Activated gamma-delta T cell treated with anti-CD3 and anti-CD28 coated beads, Interleukin-2, amount 50 U/mL, for 16 hours (primary cell): ENCODE measurements at places on chromosomes 12 and 14.

DNA sequence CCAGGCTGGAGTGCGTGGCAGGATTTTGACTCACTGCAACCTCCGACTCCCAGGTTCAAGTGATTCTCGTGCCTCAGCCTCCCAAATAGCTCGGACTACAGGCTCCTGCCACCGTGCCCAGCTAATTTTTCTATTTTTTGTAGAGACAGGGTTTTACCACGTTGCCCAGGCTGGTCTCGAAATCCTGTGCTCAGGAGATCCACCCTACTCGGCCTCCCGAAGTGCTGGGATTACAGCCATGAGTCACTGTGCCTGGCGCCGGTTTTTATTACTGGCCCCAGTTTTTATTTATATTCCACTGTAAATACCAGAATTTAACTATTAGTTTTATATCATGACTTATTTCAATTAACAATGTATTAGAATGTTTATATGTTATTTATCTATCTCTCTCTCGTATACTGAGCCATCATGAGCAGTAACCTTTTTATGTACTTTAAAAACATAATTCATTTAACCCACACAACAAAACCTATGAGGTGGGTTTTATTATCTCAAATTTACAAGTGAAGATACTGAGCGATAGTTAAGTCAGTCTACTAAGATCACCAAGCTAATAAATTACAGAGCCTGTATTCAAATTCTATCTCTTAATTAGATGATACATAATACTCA, 47.8 kb downstream of the HECTD1 start:
- DNase-seq, result no peak

DNA sequence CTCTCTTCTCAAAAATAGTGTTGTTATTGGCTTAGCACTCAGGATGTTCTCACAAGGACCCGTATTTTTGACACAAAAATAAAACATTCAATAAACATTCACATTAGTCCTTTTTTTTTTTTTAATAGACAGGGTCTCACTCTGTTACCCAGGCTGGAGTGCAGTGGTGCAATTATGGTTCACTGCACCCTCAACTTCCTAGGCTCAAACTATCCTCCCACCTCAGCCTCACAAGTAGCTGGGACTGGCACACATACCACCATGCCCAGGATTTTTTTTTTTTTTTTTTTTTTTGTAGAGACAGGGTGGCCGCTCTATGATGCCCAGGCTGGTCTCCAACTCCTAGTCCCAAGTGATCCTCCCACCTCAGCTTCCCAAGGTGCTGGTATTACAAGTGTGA, 27.0 kb downstream of the PPP1R13B start:
- no peak for DNase-seq

DNA sequence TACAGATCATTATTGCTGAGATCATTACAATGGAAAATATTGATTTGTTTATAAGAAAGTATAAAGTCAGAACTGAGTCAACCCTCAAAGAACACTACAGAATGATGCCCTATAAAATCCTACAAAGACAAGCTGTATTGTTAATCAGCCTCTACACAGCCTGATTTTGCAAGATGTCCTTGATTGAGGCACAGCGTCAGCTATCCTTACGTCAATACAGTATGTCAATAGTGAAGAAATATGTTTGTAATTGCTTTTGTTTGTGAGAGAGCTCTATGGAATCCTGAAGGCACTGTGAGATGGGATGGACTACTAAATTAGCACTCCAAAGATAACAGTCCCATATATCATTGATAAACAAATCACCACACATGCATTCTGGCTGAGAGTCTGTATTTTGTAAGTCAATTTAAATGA, 70.7 kb downstream of the RASSF9 start:
- no peak for DNase-seq

GRCh38 chr14:56494167-56494566, 85.4 kb upstream of the TMEM260 start:
- no peak for DNase-seq

DNA sequence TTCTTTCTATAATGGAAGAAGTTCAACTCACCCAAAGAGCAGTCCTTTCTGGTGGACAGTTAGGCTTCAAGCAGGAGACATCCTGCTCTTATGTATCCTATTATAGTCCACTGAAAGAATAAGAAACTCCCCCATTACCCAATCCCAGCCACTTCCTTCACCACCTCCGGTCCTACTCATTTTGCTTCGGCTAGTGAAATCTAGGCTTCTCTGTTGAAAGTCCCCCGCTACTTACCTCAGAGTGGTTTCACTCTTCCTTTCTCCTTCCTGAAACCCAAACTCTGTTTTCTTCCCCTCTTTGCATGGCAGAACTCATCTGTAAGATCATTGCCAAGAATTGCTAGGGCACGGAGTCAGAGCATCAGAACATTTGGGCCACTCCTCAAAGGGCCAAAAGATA, at the start of gene GPR84:
TSS of gene GPR84 (minus strand) at position 74 of the 400 bp plus-strand sequence. CDS start 635 bp downstream, outside the sequence.
- no peak for DNase-seq

DNA sequence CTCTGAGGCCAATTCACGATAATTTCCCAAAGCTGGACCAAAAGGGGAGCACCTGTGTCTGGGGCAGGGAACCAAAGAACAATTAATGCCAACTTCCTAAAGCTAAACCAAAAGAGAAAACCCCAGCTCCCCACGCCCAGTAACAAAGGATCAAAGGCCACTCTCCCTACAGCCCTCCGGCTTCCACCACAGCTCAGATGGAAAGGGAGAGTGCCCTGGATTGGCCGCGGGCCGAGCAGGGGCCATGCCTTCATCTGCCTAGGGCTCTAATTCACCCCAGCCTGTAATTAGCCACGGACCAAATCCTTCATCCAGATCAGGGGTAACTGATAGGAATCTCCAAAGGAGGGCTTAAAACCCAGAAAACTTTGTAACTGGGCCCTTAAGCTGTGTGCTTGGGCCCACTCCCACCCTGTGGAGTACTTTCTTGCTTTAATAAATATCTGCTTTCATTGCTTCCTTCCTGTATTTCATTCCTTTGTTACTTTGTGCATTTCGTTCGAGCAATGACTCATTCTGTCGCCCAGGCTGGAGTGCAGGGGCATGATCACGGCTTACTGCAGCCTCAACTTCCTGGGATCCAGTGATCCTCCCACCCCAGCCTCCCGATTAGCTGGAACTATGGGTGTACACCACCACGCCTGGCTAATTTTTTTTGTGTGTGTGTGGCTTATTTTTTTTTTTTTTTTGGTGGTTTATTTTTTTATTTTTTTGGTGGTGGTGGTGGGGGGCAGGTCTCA, 65.5 kb upstream of the PPP4R3A start:
- no peak for DNase-seq

DNA sequence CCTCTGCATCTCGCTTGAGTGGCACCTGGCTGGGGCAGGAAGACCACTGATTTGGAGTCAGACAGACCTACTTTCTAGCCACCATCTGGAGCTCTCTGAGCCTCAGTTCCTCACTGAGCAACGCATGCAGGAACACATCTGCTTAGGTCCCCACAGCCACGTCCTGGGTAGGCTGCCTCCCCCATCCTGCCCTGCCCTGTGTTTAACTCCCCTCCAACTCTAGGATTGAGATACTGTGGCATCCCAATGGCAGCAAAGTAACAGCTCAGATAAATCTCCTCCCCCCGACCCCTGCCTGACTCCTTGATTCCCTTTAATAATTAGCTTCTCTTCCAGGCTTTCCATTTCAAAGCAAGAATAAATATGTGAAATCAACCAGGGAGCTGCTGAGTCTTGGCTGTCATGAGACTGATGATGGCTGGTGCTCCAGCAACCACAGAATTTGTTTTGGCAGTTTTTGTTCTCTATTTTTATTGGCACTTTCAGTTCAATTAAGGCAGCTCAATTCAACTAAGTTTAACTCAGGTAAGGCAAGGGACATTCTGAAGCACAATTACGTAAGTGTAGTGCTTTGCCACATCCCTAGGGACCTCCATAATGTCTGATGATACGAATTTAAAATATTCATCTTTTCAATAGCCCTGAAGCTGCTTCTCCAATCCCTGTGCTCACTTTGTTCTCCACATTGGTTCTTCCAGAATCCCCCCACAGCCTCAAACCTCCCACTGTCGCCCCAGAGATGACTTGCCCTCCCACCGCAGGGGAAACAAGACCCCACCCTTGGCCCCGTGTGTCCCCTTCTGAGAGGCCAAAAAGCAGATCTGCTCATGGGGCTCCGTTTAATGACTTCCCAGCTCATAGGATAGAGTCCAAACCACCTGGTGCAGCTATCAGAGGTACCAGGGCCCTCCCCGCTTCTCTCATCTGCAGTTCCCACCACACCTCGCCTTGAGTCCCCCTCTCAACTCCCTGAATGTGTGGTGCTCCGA, 58.2 kb downstream of the ESR2 start:
- DNase-seq, result no peak

- no peak for DNase-seq
Measured at GRCh38 chr12:99267038-99267437, 380.5 kb upstream of the GARIN6 start.

DNA sequence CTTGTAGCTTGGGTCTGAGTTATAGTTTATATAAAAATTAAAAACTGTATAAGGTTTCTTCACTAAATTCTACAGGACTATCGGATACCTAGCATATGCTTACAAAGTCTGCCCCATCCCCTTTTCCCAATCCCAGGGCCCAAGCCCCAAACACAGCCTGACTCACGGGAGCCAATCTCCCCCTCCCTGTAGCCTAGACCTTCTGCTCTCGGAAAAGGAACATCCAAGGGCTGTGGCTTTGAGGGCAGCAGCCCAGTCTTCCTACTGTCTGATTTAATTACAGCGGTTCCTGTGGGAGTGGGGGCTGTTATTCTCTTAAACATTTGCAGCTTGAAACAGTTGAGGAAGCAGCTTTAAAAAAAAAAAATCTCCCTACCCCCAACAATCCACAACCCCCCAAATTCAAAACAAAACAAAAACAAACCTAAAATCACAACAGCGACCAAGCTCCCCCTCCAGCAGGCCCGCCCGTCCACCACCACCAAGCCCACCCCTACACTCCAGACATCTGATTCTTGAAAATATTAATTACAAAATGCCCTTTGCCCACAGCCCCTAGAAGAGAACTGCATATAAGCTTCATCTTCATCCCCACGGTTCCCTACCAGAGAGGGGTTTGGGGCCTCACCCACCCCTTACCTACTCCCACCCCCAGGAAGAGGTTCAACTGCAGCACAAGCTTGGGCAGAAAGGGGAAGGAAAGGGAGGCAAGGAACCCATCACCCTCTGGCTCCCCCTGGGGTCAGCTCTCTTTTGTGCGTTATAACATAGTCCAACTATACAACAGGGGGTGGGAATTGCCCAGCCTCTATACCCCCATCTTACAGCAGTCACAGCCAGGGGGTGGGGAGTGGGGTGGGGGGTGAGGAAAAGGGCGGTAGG, 1.1 kb upstream of the PRKAG1 start:
- no peak for DNase-seq

DNA sequence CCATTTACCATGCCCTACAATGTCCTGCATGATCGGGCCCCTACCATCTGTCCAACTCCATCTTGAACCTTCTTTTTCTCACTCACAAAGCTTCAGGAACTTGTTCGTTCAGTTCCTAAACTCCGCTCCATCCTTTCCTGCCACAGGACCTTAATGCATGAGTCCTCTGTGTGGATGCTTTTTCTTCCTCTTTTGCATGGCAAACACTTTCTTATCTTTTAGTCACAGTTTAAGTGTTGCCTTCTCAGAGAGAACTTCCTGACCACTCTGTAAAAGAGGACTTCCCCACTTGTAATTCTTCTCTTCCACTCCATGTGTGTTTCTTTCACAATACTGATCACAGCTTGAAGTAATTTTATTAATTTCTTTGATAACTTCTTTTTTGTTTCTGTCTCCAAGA, 54.4 kb upstream of the ETV6 start:
- DNase-seq, result no peak

- no peak for DNase-seq
Measured at GRCh38 chr14:95535226-95536021, 574 bp downstream of the GLRX5 start.

GRCh38 chr12:115375186-115375991, 691.4 kb upstream of the TBX3 start:
- DNase-seq, result no peak

DNA sequence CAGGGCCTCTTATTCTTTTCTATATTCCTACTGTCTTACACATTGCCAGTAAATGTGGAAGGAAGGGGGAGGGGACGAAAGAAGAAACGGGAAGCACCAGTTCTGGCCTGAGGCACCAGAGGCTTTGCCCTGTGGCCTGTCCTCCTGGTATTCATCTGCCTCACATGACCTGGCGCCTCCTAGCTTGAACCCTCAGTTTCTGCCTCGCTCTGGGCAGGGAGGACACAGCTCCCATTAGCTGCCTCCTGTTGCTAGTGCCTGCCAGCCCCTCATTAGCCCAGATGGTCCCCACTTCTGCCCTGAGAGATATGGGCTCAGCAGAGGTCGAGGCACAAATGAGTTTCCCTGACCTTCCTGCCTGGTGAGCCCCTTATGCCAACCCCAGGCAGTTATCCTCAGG, 3.0 kb upstream of the PLEKHG6 start:
- DNase-seq, result no peak

DNA sequence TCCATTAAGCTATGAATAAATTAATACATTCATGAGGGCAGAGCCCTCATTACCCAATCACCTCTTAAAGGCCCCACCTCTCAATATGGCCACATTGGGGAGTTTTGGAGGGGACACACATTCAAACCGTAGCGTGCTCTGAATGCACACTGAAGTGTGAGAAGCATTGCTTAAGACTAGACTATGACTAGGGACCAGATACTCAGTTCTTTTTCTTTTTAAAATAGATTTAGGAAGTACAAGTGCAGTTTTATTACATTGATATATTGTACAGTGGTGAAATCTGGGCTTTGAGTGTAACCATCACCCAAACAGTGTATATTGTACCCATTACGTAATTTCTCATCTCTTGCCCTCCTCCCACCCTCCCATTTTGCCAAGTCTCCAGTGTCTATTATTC, 21.0 kb upstream of the JDP2 start:
- DNase-seq, result no peak

DNA sequence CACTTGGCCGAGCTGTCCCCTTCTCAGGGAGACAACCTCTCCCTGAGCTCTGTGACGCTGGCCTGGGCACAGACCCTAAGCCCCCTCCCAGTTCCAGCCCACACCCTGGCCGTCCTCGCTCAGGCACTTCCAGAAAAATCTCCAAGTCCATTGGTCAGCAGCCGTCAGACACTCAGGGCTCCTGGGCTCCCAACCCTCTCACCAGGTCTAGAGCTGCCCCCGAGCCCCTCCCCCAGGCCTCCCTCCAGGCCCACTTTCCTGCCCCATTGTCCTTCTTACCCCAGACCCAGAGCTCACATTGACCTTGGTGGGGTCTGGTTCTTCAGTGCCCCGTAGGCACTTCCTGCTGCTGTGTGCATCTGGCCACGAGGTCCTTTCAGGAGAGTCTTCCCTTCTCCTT, 249.3 kb upstream of the RTL1 start:
- no peak for DNase-seq

DNA sequence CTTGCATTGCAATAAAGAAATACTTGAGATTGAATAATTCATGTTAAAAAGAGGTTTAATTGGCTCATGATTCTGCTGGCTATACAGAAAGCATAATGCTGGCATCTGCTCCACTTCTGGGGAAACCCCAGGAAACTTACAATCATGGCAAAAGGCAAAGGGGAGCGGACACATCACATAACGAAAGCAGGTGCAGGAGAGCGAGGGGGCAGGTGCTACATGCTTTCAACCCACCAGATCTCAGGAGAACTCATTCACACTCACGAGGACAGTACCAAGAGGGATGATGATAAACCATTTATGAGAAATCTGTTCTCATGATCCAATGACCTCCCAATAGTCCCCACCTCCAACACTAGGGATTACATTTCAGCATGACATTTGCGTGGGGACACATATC, 172.6 kb downstream of the RASSF9 start:
- no peak for DNase-seq
